CD8-positive, alpha-beta T cell (primary cell): ENCODE measurements at places on chromosomes 7 and 10.

DNA sequence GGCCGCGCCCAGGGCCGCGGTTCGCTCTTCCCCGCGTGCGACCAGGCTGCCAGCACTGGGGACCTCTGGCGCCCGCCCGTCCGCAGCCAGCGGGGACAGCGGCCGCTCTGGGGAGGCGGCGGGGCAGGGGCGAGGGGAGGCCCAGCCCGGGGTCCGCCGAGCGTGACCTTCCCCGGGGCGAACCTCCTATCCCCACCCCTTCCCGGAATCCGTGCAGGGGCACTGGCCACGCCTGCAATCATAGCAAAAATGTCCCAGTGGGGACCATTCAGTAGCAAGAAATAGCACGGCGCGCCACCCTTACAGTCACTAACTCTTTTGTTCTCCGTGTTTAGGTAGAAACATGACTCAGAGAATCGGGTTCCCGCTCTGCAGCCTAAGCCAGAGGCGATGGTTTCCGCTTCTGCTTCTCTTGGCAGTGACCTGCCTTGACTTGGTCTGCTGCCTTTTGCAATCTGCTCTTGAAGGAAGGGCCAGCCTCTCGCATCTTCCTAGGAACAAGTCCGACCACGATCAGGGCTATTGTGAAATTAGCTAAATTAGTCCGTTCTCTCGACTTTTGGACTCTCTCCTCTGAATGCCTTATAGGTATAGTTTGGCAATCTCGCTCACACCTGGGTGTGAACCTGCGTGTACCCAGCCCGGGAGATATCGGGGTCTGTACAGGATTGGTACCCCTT, 79.3 kb upstream of the ACBD5 start:
- no peak for DNase-seq

DNA sequence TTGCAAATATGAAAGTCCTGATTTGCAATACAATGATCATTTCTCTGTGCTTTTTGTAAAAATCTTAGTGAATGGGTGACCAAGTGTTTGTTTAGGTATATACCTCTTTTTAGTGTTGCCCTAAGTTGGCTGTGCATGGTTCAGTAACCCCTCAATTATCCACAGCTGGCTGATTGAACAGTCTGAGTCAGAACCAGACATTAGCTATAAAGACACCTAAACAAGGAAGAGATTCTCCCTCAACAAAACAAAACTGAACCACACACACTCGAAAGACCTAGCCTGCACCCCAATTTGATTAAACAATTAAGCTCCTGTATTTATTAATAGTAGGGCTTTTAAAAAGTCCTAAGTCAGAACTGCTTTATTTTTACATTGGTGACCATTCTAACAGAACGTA, 2.8 kb downstream of the RSBN1L start:
- DNase-seq, result no peak

GRCh38 chr10:717458-717857, 28.0 kb upstream of the DIP2C start:
- no peak for DNase-seq

DNA sequence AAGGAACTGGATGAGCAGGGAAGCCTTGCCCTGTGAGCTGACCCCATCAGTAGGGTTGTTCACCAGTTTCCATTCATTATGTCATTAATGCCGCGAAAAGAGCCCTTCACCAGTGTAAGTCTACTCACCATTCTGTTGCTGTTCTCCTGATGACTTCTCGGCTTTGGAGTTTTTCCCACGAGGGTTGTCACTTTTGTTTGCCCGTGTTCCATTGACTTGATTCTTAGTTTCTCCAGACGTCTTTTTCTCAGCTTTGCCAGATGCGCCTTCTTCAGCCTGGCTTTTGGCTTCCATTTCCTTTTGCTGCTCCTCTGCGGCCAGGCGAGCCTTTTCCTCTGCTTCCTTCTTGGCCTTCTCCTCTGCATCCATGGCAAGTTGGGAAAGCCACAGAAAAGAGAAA, 128.8 kb downstream of the PPP1R17 start:
- no peak for DNase-seq

DNA sequence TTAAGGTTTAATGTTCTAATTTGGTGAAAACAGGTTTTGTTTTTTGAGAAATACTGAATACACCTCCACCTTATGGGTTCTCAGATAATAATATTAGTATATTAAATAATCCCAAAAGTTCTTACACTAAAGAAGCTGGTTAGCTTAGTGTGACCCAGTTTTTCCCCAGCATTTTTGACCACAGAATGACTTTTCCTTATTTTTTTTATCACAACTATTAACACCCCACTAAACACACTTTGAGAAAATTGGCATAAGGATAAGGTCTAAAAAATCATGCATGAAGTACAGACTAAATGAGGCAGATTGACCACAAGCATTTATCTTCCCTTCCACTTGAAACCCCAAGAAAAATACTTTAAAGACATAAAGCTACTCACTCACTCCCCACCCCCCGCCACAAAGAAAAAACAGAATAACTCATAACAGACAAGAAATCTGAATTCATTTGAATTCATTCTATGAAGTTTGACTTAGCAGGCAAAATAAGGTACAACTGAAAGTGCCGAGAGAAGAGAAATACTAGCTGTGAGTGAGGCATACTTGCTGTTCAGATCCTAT, 49.7 kb upstream of the WNT16 start:
- DNase-seq, result no peak

DNA sequence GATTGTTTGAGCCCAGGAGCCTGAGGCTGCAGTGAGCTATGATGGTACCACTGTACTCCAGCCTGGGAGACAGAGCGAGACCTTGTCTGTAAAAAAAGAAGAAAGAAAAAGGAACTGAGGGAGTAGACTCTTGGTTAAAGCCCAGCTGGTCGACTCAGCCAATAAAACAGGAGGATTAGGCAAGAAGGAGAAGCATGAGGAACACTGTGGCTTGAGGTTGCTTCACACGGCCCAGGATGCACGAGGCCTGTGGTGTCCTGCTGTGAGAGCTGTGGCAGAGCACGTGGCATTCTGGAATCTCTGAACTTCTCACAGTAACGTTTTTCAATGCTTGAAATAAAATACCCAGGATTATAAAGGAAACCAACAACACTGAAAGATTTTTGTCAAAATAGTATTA, 93.3 kb downstream of the CUL2 start:
- no peak for DNase-seq

DNA sequence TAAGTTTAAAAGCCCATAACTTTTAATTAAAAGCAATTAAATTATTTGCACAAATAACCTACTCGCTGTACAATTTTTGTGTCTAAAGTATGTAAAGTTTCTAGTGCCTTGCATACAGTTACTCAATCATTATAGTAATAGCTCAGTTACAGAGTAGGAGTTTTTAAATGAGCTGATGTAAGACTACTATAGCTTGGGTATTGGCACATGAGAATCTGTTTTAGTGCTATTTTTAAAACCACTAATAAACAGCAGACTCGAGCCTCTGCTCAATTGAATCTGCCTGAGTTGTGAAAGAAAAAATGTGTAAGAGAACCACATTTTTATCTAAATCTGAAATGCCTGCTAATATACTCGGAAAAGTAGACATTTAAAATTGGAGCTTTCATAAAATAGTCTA, 31.1 kb downstream of the CTNNA3 start:
- no peak for DNase-seq

DNA sequence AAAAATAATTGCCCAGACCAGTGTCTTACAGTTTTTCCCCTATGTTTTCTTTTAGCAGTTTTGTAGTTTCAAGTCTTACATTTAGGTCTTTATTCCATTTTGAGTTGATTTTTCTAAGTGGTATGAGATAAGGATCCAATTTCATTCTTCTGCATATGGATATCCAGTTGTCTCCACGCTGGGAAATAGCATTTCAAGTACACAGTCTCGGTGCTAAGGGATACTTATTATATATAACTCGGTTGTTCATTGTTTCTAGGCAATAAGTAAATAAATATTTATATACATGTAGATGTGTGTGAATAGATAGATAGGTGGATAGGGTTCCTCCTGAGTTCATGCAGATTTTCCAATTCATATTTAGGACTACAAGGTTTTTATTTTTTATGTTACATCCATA, 16.0 kb downstream of the TAF3 start:
- DNase-seq, result no peak

- DNase-seq, result peak; percentile 52
These were observed 14.3 kb downstream of the CEP41 start for GRCh38 chr7:130426564-130426963.

DNA sequence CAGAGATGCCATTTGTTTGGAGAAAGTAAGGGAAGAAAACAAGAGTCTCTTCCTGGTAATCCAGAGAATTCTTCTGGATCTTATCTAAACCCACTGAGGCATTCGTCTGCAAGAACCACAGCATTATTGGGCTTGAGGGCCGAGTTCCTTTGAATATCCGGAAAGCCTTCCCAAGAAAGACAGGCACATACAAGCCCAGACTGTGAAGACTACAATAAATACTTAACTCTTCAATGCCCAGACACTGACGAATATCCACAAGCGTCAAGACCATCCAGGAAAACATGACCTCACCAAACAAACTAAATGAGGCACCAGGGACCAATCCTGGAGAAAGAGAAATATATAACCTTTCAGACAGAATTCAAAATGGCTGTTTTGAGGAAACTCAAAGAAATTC, 99.0 kb downstream of the RNF32 start:
- no peak for DNase-seq
